ENCODE measurements at places on chromosomes 3 and 15.

GRCh38 chr3:51718547-51719409 lies 11.9 kb downstream of the GRM2 start:
- peak; percentile 34 for DNase-seq

DNA sequence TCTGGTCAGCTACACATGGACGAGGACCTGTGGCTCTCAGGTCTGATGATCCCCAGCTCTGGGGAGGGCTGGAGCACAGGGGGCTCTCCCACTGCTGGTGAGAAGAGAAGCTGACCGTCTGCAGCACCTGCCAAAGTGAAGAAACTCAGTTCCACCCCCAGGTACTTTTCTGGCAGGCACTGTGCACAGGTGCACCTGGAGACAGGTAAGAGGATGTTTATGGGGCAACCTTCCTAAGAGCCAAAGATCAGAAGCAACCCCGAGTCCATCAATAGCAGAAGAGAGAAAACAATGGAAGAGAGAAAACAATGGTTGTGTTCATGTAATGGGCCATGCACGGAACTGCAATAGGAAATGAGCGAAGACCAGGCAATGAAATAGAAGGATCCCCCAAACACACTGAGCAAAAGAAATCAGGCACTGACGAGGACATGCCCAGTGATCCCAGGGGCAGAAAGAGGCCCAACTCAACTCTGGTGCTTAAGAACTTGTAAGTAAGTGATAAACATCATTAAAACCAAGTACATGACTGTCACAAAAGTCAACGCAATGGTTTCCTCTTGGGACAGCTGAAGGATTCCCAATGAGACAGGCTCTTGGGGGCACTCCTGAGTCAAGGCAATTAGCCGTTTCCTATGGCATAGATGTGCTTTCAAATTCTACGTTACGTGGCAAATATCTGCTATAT lies 95.0 kb upstream of the ALDH1A3 start:
- no peak for DNase-seq

DNA sequence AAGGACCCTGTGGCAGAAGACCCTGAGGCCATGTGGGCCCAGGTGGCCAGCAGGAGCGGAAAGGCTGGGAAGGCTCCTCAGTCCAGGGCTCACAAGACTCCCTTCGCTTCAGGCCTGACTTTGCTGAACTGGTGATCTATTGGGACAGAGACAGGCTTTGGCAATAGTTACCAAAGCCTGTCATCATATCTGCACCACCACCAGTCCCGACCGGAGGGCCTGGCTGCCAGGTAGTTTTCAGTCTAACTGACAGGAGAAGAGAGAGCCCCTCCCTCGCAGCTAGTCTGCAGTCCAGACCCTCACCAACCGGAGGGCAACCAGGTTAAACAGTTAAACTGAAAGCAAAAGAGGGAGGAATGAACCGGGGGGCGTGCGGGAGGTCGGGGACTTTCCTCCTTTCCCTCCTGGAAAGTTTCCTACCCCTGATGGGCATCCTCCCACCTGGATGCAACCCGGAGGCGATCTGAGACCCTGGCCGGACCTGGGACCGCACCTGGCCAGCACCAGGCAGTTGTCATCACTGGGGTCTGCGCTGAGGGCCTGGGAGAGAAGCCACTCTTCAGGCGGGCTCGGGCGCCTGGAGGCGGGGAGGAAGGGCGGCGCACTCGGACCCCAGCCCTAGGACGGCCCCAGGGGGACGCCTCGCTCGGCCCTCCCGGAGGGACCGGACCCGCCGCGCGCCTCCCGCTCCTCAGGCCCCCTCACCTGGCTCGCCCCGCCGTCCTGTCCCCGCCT lies 435 bp downstream of the RAB27A start:
- no peak for DNase-seq

- no peak for DNase-seq
These were observed 750.6 kb downstream of the AGBL1 start for GRCh38 chr15:86830304-86830703.

- no peak for DNase-seq
These were observed 31.2 kb downstream of the RFTN1 start for GRCh38 chr3:16482194-16482769.

- DNase-seq: no peak
These were observed 20.3 kb downstream of the SETMAR start for GRCh38 chr3:4323246-4324027.

DNA sequence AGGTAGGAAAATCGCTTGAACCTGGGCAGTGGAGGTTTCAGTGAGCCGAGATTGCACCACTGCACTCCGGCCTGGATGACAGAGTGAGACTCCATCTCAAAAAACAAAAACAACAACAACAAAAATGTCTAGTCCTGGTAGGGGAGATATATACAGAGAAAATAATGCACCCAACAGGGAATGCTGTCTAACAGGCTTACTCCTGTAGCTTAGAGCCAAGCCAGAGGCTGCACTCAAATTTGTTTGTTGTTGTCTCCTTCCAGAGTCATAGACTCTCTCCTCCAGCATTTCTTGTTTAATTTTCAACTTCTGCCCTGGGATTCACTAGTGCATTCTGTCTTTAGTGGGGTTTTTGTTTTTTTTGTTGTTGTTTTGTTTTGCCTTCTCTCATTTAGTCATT lies 4.6 kb upstream of the TRA2B start:
- DNase-seq: no peak

- DNase-seq: no peak
These were observed 9.0 kb upstream of the ANXA2 start for GRCh38 chr15:60406513-60407414.

DNA sequence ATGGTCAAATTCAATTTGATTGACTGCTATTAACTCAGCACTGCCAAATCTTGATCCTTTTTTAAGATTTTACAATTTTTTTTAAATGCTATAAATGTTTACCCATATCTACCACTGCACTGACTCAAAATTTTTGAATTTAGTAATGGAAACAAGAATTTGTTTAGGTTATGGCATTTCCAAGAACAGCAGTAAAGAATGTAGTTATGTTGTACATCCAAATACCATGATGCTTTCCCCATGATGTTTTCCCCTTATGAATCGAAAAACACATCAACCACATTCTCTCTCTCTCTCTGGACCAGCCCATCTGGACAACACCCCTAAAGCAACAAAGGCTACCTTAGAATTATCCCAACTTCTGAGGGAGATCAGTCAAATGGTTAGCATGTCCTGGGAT lies 14.2 kb downstream of the CHRM5 start:
- DNase-seq: no peak

GRCh38 chr3:165522386-165522785 lies 314.8 kb downstream of the BCHE start:
- DNase-seq: no peak

DNA sequence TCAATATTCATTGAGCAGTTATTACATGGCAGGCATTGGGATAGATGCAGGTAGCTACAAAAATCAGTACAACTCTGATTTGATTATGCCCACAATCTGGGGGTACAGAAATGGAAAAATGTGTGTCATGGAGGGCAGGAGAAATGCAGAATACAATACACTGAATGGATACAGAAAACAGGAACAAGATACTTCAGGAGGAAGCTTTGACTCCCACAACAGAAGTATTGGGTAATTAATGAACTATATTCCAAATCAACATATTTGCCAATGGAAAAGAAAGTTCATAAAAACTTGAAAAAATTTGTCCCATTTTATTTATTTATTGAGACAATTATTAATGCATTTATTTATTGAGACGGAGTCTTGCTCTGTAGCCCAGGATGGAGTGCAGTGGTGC lies 207.0 kb downstream of the SUCLG2 start:
- DNase-seq: no peak

- no peak for DNase-seq
These were observed 168.9 kb downstream of the RAP2B start for GRCh38 chr3:153330901-153331300.

- no peak for DNase-seq
These were observed 43.1 kb upstream of the LIMD1 start for GRCh38 chr3:45551214-45552010.

DNA sequence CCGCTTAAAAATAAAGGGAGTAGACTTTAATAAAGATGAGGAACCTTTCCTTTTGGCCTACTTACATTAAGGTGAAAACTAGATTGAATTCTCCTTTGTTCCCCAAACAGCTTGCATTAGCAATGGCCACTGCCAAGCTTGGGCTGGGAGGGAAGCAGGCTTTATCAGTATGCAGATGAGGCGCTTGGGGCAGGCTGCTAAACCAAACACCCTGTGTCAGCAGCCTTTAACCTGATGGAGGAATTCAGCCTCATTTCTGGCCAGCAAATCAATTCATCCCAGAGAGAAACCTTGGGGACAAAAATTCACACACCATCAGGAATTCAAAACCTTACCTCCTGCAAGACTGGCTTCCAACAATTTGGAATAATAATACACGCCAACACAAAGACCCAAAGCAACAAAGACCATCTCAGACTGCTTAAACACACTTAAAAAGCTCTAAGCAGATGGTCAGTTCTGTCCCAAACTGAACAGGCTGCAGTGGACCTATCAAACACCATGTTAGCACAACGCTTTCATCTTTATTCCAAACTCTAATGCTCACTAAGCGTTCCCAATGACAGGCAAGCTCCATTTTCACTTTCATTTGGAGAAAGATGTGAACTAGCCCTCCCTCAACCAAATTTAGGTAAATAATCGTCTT lies 255.1 kb upstream of the CMC1 start:
- DNase-seq: no peak

DNA sequence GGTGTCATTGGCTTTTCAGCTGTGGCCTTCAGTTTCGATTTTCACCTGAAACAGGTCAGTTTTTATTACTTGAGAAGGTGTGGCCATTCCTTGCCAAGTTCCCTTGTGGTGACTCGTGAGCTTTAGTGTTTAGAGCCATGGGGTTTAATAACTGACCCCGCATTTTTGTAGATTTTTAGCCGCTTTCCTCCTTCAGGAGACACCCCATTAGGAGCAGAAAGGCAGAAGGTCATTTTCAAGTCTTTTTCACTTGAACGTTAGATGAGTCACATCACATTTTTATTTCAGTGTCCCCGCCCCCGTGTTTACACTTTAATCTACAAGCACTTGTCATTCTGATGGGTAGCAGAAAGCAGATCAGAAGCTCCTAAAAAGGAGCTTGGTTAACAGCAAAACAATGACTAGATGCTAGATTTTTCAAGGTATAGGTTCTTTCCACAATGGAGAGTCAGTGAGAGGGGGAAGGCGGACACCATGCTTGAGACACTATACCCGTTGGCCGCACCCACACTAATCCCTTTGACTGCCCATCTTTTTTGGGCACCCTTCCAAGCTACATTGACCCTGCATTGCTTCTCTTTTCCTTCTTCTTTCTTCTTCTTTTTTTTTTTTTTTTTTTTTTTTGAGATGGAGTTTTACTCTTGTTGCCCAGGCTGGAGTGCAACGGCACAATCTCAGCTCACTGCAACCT lies 132.7 kb downstream of the GHSR start:
- DNase-seq: no peak

GRCh38 chr15:47551546-47551945 lies 165.8 kb upstream of the SEMA6D start:
- no peak for DNase-seq

GRCh38 chr3:71149959-71150954 lies 433.3 kb downstream of the FOXP1 start:
- no peak for DNase-seq

GRCh38 chr15:85606738-85607137 lies 188.0 kb downstream of the KLHL25 start:
- DNase-seq: no peak

GRCh38 chr15:44130778-44131177 lies 64.3 kb downstream of the FRMD5 start:
- DNase-seq: no peak

GRCh38 chr3:137972396-137972795 lies 37.6 kb upstream of the CLDN18 start:
- DNase-seq: no peak

DNA sequence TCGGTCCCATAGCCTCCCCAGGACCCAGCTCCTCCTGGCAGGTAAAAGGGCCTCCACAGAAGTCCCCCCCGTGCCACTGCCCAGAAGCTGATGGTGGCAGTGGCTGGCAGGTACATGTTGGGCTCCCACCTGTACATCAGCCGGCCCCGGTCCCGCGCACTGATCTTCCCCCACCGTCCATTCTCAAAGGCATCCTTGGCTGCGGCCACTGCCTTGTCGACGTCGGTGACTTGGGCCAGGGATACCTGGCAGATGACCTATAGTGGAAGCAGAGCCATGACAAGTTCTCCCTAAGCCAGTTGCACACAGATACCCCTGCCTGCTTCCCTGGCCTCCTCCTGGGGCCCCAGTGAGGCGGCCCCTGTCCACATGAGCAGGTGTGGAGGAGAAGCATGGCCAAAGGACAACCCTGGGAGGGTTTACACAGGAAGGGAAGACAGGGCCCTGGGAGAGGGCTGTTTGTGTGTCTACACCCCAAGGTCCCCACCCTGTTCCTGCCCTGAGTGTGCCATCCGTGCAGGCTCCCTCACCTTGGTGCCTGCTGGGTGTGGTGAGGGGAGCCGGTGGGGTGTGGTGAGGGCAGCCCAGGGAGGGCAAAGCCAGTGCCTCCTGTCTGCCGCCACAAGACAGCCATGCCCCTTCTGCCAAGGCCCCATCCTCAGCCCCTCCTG lies 44.8 kb downstream of the ALDH1L1 start:
- DNase-seq: no peak

- DNase-seq: no peak
These were observed 172.1 kb upstream of the COL8A1 start for GRCh38 chr3:99466331-99466730.

DNA sequence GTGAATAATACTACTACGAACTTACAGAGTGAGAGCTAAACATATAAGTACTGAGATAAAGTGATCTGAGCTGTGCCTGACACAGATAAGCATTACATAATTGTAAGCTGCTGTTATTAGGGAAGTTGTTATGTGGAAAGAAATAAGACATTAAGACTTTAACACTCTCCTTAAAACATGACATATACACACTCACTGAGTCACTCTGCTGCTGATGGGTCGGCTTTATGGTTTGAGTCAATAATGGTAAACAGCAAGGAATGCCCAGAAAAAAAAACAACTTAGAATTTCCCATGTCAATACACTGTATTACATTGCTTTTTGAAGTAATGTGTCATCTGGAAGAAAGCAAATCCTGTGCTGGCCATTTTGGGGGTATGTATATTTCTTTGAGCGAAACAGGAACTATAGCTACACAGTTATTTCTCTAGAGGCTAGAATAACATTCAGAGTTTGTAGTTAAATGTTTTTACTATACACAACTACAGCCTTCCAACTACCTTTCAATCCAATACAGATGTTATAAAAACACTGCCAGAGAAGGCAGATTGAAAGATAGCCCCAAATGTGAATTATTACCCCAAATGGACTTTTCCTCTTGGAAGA lies 22.8 kb upstream of the SPRED1 start:
- DNase-seq: no peak

DNA sequence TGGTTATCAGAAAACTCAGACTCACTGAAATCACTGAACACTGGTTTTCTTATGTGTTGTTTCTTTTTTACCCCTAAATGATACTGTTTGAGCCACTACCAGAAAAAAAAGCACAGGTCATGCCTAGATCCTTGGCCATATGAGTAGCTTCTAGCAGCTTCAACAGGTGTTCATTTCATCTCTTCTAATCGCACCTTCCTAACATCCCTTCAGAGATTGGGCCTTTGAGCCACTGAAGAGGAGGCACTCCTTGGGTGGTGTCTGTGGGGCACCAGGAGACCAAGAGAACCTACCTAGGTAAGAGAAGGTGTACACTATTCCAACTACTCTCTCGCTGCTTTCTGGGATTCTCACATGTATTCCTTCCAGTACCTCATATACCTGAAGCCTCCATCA lies 2.5 kb downstream of the HEG1 start:
- no peak for DNase-seq

- DNase-seq: no peak
These were observed 42.3 kb downstream of the ADCY5 start for GRCh38 chr3:123406598-123406997.

- DNase-seq: no peak
These were observed 11.1 kb downstream of the SCN5A start for GRCh38 chr3:38638354-38638753.
